ENCODE measurements at places on chromosomes 6 and 20. TPM values are rescaled to one million over a fixed set of nuclear protein-coding genes. Genes with fewer than 3 reads are reported as not detected.
A peak's percentile ranks its signal among the peaks of the same experiment; 100 is the strongest.

DNA sequence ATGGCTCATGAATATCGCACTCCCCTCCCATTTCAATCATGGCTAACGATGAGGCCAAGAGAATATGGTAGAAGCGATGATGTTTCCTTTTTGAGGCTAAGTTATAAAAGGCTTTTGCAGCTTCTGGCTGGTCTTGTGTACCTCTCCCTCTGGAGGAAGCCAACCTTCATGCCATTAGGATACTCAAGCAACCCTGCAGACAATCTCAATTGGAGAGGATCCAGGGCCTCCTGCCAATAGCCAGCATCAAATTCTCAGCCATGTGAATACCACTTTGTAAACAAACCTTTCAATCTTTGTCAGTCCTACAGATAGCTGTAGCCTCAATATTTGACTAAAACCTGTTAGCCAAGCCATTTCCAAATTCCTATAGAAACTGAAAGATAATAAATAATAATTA, 738.4 kb downstream of the KIF16B start:
- DNase-seq: no peak

DNA sequence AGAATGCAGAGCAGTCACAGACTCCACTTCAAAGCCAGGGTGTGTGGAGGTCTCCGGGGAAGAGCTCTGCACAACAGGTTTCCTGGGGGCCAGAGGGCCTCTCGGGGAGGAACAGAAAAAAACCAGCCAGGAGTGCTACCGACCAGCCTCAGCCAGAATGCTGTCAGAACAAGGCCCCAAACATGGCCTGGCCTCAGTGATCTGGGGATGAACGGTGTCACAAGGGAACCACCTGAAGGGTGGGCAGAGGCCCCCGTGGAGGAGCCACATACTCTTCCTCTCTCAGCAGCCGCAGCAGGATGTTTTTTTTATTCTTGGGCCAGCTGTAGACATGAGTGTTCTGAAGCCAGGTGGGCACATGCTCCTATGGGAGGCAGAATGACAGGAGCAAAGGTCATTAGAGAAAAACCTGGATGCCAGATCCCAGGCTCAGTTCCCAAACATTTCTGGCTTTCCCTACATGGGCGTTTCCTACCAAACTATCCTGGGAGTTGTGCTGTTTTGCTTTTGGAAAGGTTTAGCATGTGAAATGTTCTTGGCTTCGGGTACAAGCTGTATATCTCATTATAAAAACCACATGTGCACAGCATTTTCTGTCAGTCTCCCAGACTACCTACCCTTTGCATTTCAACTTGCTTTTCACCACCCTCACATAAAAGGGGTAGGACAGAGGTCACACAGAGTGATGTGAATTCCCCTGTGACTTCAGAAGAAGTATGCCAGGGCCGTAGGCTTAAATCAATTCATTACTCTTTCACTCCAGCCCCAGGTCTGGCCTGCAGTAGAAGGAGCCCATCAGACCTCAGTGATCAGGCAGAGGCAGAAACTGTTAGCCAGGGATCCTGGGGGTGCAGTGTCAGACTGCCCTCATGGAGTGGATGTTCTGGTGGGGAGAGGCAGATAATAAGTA, 46.2 kb downstream of the TRAF3IP2 start:
- peak; percentile 34 for DNase-seq

C20orf144 gene
- total RNA-seq: not detected

APCDD1L gene
- total RNA-seq: 0.35 TPM

DNA sequence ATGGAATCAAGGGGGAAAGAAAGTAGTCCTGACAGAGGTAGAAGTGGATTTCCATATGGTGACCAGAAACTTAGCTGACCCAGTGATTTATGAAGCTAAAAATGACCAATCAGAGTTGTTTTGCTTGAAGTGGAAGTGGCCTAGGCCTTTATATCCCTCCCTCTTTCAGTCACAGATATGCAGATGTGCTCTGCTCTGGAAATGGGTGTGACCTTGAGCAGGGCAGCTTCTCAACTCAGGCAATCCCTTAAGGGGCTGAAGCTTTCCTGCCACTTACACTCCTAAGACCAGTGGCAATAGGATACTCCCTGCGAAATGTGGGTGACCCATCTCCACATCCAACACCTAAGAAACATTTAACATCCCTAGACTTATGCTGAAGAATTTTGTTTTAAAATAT, 256.6 kb downstream of the EYS start:
- DNase-seq: no peak

DNA sequence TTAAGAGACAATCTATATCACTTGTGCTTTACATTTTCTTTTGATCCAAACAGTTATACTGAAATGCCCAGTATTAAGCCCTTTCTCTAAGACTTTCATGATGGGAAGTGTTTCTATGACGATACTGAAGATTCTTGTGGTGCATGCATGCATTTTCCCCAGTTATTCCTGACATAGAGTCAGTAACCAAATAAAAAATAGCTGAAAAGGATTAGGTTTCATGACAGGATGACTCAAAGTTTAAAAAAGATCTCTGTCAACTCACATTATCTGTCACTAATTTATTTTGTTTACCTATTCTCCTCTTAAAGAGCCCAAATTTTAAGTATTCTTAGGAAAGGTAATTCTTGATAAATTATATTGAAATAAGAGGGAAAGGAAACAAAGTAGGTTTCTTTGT, 98.4 kb downstream of the SESN1 start:
- no peak for DNase-seq

GRCh38 chr6:170043150-170043819, 247.6 kb downstream of the DLL1 start:
- no peak for DNase-seq

DNAAF9 gene
- 4.0 TPM for total RNA-seq

FLOT1 gene
- 46.2 TPM for total RNA-seq
